Fibroblast of skin of back (primary cell): ENCODE measurements at places on chromosomes 6 and 20.

- no peak for DNase-seq
These were observed 34.8 kb upstream of the FILIP1 start for GRCh38 chr6:75528423-75528822.

DNA sequence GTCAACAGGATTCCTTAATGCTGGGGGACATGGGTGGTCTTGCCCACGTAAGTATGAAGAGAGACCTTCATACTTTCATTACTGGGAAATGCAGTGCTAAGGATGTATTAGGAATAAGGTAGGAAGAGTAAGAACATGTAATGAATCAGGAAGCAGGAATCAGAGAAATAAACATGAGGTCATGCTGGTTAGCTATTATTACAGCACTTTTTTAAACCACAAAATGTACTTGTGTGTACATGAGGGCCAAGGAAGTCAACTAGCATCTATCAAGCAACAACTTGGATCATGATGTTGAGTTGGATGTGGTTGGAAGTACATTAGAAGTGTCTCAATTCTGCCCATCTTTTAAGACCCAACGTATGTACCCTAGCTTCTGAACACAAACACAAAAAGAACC lies 63.5 kb upstream of the E2F3 start:
- DNase-seq = no peak

- no peak for DNase-seq
These were observed 1.3 kb downstream of the ADAT2 start for GRCh38 chr6:143449082-143449713.

DNA sequence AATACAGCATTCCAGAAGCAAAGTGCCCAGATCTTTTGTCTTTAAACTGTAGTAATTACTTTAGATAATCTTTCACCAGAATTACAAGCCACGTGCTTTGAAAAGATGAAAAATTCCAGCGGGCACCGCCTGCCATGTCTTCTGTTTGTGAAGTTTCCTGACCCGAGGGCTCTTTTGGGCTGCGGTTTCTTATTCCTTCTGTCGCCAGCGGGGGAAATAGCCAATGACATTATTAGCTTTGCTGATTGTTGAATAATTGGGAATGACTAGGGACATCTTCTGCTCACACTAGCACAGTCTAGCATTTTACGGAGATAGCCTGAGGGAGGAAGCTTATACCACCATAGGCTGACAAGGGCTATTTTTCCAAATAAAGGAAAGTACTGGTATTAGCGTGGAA lies 124.7 kb downstream of the SAMD5 start:
- DNase-seq = no peak

DNA sequence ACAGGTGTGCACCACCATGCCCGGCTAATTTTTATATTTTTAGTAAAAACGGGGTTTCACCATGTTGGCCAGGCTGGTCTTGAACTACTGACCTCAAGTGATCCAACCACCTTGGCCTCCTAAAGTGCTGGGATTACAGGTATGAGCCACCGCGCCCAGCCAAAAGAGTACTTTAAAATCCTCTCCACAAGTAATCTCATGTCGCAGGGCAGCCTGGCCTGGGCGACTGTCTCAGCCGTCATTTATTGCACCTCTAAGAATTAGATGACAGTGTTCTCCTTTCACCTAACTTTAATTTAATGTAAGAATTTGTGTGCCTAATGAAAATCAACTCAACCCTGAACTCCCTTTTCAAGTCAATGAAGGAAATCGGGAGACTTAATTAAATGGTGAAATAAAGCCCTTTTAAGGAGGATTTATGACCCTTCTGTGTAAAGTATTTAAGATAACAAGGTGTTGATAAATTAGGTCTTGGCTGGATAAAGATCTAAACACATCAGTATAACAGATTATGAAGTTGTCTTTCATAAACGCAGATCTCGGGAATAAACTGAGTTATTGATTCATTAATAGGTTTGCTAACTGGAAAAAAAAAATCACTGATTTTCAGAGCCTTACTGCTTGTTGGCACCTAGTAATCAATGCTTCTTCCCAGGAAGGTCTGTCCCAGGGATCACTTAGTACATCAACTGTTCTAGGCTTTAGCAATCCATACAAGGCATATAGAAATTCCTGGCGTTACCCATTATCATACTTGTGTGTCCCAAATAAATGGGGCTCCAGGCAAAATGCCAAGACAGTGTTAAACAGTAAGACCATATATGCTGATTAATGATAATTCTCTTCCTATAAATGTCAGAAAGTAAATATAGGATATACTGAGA lies 209.3 kb downstream of the GMDS start:
- DNase-seq = no peak

GRCh38 chr6:17831135-17831534 lies 124.4 kb upstream of the NUP153 start:
- DNase-seq = peak; percentile 83

GRCh38 chr20:54995011-54995410 lies 519.6 kb downstream of the DOK5 start:
- DNase-seq = no peak
